Vagina (tissue), 2 donors: ENCODE measurements at places on chromosomes 7 and 10.

- DNase-seq, result no peak
Measured at GRCh38 chr7:7895004-7895650, 73.5 kb upstream of the GLCCI1 start.

DNA sequence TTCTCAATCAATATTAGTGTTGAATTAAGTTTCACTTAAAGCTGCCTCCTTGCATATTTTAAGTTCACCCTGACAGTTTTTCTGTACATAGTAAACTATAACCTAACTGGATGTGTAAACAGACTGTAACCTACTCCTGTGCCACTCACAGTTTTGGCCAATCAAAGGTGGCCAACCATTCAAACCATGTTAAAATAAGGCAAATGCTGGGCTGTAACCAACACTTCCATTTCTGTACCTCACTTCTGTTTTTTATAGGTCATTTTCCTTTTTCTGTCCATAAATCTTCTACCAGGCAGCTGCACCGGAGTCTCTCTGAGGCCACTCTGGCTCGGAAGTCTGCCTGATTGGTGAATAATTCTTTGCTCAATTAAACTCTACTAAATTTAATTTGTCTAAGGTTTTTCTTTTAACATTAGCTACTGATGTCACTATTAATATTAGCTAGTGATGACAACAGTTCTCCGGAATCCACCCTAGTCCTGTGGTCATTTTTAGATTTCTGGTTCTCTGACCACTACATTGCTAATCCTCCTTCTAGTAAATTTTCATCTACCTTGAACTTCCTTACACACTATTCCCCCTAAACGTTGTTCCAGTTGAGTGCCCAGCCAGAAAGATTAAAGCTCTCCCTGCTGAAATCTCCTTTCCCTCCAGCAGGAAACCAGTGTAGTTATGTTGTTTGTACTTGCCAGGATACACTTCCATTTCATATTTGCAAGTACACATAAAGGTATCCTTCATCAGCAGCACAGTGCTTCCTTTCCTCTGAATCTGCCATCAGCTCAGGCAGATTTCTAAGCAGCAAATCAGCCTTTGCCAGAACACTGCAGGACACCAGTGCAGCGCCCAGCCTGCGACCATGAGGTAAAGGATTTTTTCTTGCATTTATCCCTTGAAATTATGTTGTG lies 18.6 kb upstream of the IFIT2 start:
- peak; percentile 82 for DNase-seq

DNA sequence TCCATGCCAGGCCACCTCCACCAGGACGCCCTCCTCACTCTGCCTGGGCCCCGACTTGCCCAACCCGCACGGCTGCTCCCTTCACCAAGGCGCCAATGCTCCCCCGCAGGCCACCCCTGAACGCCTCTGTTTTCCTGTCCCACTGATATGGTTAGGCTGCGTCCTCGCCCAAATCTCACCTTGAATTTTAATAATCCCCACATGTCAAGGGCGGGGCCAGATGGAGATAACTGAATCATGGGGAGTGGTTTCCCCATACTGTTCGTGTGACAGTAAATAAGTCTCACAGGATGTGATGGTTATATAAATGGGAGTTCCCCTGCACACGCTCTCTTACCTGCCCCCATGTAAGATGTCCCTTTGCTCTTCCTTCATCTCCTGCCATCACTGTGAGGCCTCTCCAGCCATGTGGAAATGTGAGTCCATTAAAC lies 29.8 kb downstream of the RSU1 start:
- DNase-seq, result no peak

DNA sequence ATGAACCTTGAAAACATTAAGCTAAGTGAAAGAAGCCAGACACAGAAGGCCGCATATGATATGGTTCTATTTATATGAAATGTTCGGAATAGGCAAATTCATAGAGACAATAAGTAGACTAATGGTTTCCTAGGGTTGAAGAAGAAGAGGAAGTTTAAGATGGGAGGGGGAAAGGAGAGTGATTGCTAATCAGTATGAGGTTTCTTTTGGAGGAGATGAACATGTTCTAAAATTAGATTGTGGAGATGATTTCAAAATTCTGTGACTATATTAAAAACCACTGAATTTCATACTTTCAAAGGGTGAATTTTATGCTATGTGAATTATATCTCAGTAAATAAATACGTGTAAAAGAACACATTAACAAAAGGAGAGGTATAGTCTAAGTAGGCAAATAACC lies 176.4 kb upstream of the HPS1 start:
- DNase-seq, result no peak

- no peak for DNase-seq
Measured at GRCh38 chr10:62511238-62511637, 137.1 kb downstream of the ZNF365 start.

DNA sequence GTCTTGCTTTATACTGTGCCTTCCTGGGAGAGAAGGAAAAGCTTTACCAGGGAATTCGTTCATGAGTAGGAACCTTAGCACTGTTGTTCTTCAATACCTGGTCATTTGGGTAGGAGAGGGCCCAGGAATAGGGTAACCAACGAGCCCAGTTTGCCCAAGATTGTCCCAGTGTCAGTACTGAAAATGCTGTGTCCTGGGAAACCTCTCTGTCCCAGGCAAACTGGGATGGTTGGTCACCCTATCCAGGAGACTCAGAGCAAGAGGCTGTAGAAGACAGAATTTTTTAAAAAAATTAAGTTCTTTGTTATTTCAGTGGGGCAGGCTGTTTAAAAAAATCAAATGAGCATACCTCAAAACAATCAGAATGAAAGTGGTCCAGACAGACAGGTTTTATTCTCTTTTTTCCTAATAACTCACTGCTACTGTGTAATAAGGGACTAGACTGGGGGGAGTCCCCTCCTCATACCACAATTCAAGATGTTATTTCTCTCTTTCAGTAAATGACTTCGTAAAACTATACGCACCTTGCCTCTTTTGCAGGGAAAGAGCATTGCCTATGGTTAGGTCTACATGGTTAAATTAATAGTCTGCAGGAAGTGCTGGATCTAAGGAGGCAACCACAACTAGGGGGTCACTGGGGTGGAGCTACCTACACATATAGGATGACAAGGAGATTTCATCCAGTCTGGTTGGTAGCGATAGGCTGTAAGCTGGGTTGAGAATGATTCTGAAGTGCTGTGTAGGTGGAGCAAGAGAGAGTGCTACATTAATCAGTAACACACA lies 41.1 kb upstream of the FAM133B start:
- no peak for DNase-seq

- no peak for DNase-seq
Measured at GRCh38 chr7:29035044-29035740, 77.1 kb upstream of the TRIL start.

DNA sequence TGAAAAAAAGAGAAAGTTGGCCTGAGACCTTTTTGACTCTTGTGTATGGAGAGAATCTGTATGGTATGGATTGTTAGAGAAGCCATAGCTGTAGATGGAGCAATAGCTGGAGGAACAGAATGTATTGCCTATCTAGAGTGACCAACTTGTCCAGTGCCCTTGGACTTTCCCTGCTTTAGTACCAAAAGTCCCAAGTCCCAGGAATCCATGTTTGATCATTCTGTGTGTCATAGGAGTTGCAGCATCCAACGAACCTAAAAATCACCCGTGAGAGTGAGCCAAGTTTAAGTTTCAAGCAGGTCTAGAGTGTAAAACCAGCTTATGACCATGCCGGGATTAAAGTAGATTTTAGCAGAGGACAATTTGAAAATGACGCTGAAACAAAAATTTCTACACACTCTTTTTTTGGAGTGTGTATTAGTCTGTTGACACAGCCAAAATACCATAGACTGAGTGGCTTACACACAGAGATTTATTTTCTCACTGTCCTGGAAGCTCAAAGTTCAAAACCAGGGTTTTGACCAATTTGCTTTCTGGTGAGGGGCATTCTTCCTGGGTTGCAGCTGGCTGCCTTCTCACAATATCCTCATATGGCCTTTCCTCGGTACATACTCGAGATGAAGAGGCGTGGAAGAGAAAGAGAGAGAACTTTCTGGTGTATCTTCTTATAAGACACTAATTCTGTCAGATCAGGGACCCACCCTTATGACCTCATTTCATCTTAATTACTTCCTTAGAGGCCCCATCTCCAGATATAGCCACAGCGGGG lies 36.9 kb upstream of the ZNF518A start:
- no peak for DNase-seq

GRCh38 chr7:34487391-34488115 lies 170.5 kb upstream of the NPSR1 start:
- DNase-seq, result no peak

DNA sequence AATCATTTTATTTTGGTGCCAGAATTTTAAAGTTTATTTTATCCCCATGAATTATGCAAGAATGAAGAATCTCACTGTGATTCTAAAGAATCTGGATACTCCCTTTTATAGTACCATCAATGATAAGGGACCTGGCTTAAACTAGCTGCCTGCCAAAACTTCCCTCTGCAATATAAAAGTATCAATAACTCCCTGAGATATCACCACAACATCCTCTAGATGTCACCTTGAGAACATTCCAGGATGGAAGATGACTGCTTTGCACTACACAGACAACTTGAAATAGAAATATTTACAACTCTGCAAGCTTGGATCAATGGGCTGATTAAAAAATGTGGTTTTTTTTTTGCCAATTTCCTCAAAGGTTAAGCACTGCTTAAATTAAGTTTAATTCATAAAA lies 142.1 kb downstream of the SLC25A13 start:
- no peak for DNase-seq

- no peak for DNase-seq
Measured at GRCh38 chr7:79528421-79528820, 75.0 kb upstream of the MAGI2 start.

- no peak for DNase-seq
Measured at GRCh38 chr10:62582804-62583208, 208.6 kb downstream of the ZNF365 start.

DNA sequence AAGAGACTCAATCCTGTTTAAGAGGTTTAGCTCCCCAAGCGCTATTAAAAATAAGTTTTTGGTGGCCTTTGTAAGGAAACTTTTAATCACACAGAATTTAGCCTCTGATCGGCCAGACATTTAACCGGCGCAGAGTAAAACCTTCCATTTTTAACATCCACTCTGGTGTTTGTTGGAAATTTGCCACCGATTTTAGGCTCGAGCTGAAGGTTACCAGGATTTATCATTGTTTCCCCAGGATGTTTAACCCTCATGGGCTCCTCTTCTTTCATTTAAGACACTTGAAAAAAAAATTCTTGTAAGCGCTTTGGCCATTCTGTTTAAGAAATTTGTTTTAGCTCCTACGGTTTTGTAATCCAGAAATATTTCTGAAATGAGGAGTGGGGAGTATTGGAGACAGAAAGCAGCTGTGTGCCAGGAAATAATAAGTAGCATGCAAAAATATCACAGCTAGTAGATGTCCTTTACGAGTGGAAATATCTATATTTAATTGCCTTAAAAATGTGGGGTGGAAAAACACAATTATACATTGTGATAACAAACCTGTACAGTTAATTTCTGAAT lies 3.4 kb downstream of the NEUROD6 start:
- DNase-seq, result no peak

DNA sequence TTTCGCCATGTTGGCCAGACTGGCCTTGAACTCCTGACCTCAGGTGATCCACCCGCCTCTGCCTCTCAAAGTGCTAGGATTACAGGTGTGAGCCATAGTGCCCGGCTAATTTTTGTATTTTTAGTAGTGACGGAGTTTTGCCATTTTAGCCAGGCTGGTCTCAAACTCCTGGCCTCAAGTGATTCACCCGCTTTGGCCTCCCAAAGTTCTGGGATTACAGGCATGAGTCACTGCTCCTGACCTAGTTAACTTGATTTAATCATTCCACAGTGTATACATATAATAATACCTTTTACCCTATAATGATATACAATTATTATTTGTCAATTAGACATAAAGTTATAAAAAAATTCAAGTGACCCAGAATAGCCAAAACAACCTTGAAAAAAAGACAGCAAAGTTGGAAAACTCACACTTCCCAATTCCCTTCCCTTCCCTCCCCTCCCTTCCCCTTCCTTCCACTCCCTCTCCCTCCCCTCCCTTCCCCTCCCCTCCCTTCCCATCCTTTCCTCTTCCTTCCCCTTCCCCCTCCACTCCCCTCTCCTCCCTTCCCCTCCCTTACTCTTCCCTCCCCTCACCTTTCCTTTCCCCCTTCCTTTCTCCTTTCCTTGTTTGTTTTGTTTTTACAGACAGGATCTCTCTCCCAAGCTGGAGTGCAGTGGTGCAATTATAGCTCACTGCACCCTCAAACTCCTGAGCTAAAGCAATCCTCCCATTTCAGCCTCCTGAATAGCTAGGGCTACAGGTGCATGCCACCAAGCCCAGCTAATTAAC lies 14.8 kb upstream of the ZMIZ2 start:
- no peak for DNase-seq
